ENCODE measurements at places on chromosomes 7 and 10.

- no peak for DNase-seq
These were observed 118.9 kb downstream of the SND1 start for GRCh38 chr7:127770885-127771284.

DNA sequence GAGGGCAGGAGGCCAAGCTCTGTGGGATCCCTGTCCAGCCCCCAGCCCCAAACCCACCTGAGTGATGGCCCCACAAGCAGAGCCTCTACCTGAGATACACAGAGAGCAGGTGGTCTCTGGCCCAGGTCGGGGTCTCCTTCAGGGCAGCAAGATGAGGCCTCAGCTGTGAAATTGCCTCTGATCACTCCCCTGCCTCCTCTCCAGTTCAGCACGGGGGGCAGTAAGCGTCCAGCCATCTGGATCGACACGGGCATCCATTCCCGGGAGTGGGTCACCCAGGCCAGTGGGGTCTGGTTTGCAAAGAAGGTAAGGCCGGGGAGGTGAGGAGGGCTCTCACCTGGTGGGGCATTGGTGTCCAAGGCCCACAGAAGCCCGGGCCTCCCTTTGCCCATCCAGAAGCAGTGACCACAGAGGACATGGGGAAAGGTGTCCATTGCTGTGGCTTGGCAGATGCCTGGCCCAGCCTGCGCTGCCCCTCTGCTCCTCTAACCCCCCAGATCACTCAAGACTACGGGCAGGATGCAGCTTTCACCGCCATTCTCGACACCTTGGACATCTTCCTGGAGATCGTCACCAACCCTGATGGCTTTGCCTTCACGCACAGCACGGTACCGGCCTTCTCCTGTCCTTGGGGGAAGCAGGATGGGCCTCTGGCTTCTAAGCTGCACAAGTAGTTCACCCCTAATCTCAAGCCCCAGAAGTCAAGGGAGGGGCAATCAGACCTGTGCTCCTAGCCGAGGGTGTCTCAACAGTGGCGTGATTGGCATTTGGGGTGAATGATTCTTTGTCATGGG, 3.1 kb downstream of the CPA1 start:
- DNase-seq = no peak

DNA sequence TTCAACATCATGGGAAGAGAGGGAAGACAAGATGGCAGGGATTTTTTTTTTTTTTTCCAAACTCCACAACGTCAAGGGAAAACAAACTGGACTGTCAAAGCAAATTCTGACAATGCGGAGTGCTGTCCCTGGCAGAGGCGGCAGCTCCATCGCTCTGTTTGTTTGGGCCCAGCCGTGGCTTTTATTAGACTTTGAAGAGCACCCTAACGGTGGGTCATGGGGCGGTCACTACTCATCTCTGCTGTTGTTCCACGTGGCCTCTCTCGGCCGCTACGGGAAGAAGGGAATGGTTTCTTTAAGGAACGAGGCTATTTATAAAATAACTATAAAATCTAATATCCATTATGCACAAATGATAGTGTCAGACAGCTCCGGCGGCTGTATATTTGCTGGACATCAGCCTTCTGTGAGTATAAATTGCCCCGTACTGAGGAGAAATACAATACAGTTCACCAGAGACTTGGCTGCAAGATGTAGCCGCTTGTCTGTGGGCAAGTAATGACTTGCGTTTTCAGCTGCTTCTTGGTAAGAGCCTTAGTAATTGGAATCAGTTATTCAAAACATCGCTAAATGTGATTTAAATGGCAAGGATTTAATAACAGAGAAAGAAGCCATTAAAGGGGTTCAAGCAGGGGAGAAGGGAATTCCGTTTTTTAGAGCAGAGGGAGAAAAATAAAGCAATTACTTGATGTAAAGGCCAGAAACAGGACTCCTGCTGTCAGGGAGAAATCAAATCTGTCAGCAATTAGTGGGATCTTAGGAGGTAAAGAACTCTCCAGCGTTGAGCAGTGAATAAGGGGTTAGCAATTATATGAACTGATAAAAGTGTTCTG, 61.7 kb upstream of the RAB11FIP2 start:
- DNase-seq = no peak

DNA sequence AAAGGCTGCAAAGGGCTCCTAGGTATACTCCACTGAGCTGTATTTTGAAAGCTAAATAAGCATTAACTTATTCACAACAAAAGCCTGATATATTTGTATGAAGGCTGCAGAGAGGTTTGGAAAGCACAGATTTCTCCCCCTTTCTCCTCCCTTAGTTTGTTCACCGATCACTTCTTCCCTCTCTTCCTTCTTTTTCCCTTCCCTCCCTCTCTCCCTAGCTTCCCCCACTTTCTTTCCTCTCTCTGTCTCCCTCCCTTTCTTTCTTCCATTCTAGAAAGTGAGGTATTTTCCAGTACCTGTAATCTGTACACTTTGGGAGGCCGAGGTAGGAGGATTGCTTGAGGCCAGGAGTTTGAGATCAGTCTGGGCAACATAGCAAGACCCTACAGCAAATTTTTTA, 62.1 kb downstream of the HHEX start:
- no peak for DNase-seq

DNA sequence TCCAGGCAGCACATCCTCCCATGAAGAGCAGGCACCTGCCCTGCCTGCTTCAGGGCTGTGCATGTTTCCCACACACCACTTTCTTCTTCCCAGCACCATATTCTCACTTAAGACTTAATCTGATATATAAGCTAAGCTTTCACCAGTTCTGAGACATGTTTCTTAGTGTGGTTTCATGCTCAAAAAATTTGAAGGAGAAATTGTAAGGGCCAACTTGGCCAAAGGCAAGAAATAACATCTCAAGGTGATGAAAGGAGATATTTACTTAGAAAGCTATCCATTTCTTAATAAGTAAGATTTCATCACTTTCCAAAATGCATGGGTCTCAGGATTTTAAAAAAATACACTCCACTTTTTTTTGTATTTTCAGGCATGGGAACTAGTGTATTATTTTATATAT, 468.1 kb upstream of the AKR1E2 start:
- no peak for DNase-seq

All from Caco-2 (cell line).